Kidney (tissue), 22 donors: ENCODE measurements at places on chromosomes 7 and 10.

- DNase-seq: no peak
Measured at GRCh38 chr7:109901926-109902325, 1189.0 kb upstream of the LRRN3 start.

DNA sequence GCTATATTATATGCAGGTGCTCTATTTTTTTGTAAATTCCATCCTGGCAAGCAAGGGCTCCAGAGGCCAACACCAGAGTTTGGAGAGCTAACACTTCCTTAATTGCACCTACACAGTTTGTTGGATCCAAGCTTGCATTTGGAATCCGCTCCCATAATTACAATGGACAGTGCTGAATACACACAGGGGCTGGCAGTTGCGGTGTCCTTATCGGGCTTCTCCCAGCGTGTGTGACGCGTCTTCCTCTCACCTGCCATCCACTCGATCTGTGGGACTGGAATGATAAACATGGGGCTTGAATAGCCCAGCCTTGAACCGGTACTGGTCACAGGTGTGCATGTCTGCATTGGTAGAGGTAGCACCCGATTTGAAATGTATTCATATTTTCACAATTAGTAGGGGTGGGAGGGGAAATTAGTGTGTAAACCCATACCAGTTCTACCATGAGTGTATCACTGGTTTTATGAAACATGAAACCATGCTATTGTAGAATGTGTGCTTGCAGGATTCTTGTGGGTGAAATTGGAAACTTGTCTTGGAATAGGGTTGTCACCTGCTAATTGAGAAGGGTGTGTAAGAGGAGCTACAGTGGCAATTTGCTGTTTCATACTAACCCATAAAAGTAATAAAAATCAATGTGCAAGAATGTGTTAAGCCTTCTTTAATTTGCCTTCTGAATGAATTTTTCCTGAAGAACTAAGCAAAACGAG lies 316.5 kb downstream of the WDR11 start:
- no peak for DNase-seq

GRCh38 chr10:116753759-116754158 lies 11.4 kb upstream of the HSPA12A start:
- DNase-seq: no peak

- DNase-seq: peak; percentile 66
Measured at GRCh38 chr10:96287392-96288105, 16.2 kb upstream of the BLNK start.

- DNase-seq: no peak
Measured at GRCh38 chr10:121041906-121042305, 190.7 kb downstream of the WDR11 start.

GRCh38 chr7:150621376-150621775 lies 10.8 kb downstream of the GIMAP6 start:
- no peak for DNase-seq

- no peak for DNase-seq
Measured at GRCh38 chr10:43212043-43212721, 54.7 kb downstream of the RASGEF1A start.

DNA sequence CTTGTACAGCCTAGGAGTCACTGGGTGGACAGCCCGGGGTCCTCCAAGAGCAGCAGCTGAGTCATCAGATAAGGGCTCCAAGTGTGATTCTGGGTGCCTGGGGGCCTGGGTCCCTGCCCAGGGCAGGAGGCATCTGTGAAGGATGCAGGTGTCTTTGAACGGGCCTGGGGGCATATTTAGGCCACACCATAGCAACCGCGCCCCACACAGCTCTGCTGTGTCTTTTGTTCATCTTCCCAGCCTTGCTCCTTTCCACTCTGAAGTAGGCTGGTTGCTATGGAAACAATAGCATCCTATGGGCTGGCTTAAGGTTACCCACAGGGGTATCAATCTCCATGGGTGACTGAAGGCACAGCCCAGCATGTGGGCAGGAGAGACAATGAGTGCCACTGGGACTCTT lies 324.7 kb downstream of the TCERG1L start:
- DNase-seq: no peak
